ENCODE measurements at places on chromosomes 2 and 18.

DNA sequence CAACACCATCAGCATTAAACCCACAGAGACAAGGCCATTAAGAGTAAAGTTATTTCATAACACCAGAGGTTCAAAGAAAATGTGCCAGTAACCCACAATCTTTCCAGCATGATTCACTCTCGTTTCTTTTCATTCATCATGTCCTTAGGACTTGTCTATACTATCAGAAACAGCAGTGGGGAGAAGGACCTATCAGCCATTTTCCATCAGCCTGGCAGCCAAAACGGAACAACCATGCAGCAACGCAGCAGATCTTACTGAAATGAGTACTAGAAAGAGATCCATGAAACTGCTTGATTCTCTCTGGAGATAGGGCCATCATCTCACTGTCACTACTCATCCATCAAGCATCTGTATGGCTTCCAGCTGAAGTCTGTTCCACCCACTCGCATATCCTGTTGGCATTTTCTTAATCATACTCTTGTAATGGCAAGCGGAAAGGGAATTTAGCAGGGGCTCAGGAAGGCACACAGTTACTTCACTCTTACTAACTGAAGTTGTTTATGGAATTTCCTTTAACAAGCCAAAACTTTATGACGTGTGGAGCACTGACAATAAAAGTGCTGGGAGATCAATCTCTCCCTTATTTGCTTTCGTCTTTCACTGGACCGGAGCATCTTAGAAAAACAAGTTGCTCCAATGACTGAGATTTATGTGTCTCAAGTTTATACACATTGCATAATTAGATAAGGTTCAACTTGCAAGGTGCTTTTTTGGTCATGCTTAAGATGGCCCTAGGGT, 69.7 kb downstream of the EPHA4 start:
- DNase-seq = no peak

GRCh38 chr18:22974001-22974400, 40.9 kb downstream of the RBBP8 start:
- no peak for DNase-seq

DNA sequence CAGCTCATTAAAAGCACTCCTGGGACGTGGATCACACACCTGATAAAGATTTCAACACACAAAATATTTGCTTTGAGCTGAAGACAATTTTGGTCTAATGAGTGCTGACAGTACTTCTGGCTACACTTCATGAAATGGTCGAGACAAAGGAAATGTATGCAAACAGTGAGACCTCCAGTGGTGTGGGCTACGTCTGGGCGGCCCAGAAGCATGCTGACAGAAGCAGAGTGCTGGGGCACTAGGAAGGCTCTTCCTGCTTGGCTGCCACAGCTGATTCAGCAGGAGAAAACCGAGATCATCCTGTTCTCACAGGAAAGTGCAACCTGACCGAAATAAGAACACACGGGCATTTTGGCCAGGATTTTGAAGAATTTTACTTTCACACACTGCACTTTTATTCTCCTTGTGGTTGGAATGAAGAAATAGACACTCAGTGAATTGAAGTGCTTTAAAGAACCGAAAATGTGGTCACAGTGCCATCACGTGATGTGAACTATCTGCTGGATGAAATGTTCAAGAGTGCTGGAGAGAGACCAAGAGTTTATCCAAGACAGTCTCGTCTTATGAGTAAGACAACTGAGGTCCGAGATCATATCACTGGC, 149.5 kb downstream of the CCBE1 start:
- no peak for DNase-seq

DNA sequence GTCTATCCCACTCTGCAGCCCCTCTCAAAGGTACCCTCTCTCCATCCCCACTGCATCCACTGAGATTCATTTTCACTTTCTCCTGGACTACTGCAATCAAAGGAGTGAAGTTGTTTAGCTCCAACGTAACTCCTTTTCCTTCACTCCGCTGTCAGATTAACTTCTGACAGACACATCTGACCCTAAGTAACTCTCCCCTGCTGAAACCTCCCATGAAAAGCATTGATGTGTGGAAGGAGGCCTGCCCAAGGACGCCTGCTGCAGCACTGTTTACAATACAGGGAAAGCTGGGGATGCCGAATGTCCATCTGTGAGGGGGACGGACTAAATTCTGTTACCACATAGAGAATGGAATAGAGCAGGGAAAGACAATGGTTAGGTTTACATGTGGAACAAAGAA, 114.8 kb downstream of the TMEM163 start:
- no peak for DNase-seq

GRCh38 chr2:54712516-54712915, 10.9 kb upstream of the EML6 start:
- DNase-seq = no peak

DNA sequence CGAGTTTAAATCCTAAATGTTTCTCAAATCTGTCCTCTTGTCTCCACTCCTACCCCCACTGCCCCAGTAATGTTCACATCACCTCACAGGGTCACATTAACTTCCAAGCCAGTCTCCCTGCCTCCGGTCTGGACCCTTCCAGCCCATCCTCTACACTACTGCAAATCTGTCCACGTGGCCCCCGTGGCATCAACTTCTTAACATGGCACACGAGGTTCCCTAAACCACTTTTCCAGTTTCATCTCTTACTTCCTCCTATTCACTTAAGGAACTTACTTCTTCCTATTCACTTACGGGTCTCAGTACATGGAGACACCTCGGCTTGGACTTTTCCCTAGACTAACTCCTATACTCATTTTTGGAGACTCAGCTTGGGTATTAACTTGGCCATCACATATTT, 27.0 kb downstream of the MRPL33 start:
- DNase-seq = no peak

GRCh38 chr18:47593744-47594472, 336.6 kb downstream of the SMAD2 start:
- DNase-seq = no peak

- no peak for DNase-seq
Observed at GRCh38 chr18:2692508-2692907, 37.0 kb downstream of the SMCHD1 start.

GRCh38 chr2:11482473-11483035, 16.6 kb upstream of the E2F6 start:
- DNase-seq = no peak

GRCh38 chr2:75099521-75099922, 99.8 kb downstream of the TACR1 start:
- no peak for DNase-seq

- no peak for DNase-seq
Observed at GRCh38 chr18:3914833-3915610, 465.1 kb downstream of the TGIF1 start.

DNA sequence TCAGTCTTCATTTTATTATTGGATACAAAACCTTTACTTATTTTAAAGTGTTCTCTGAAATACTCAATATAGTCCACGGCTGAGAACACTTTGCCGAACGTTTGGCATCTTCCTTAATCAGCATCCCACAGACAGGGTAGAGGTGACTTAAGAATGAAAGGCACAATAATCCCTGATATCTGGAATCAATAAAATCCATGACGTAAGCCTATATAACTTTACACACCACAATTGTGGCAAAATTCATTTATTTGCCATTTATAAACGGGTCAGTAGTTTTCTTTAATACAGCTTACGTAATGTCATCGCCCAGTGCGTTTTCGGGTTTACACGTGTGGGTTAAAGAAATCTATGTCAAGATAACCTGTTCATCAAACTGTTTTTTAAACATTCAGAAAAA, 1.3 kb downstream of the MGAT4A start:
- no peak for DNase-seq

GRCh38 chr2:7704296-7704865, 787.2 kb downstream of the RNF144A start:
- DNase-seq = no peak

DNA sequence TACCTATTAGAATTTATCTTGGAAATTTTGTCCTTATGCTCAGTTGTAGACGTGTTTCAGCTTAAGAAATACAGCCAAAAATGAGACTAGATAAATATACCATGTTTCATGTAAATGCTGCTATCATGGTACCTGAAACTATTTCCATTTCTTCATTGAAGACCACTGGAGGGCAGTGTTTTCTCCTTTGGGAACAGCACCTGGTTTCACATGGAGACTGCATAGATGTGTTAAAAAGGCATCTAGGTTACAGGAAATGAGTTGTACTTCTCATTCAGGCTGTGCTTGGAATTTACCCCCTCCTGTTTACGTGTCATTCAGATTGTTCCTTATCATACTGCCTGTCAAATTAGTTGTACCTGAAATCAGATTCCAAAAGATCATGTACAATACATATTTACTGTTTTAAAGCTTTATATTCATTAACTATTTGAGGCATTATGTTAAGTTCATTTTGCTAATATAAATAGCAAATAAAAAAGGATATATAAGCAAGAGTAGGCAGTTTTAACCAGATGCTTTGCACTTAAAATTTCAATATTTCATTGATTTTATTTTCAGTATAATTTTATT, 57.3 kb upstream of the PSMD14 start:
- DNase-seq = peak; percentile 47

- no peak for DNase-seq
Observed at GRCh38 chr2:235820571-235820970, 326.7 kb downstream of the AGAP1 start.

DNA sequence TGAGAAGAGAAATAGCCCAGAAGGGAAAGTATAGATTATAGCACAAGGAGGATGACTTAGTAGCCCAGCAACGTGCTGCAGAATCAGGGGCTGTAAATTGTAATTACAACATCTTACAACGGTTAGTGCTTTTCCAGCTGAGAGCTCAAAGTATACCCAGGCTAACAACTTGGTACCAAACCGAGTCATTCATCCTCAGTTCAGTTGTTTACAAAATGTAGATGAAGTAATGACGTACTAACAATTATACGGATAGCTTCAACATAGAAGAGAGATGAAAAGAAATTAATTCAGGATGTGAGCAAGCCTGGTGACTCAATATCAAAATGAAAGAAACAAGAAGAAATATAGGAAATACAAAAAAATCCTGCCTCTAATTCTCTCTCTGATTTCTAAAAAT, 99.2 kb downstream of the DYNAP start:
- no peak for DNase-seq

GRCh38 chr2:7819316-7819715, 862.5 kb upstream of the ID2 start:
- no peak for DNase-seq

DNA sequence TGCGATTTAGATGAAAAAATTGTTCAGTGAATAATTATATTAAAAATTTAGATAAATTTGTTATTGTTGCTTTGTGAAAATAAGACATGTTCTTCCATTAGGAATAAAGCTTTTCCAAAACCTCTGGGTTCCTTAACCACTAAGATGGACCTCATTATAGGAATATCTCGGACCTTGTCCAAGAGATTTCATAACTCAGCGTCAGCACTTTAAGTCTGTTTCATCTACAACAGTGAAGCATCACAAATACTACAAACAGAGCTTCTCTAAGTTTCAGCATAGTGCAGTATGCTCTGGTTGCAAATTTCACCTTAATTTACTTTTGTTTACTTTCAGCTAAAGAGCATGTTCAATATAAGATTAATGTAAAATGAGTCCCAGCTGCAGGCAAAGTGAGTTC, 150.3 kb downstream of the UBE2E3 start:
- DNase-seq = no peak

DNA sequence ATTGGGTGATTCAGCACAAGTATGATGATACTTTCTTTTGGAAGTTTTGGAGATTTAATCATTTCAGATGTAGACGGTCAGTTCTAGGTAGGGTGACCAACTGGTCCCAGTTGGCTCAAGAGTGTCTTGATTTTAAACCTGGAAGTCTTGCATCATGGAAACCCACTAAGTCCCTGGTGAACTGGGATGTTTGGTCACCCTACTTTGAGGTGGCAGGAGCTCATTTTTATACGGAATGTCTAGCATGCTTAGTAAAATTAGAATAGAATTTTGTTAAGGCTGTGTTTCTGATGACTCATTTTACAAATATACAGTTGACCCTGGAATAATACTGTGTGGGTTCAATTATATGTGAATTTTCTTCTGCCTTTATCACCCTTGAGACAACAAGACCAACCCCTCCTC, 61.5 kb upstream of the DOCK10 start:
- DNase-seq = no peak

GRCh38 chr2:218184331-218184730, 17.6 kb upstream of the CXCR1 start:
- DNase-seq = no peak

GRCh38 chr2:25489631-25490030, 147.9 kb upstream of the DNMT3A start:
- DNase-seq = no peak

GRCh38 chr18:24262087-24262486, 123.2 kb downstream of the CABYR start:
- DNase-seq = no peak

Measured in CD4-positive, alpha-beta T cell treated with Interleukin-21 for 1 hour (primary cell).